Inflammatory macrophage (primary cell): ENCODE measurements at places on chromosomes 16 and 17.

GRCh38 chr17:77772461-77772897 lies 186.0 kb upstream of the TNRC6C start:
- peak; percentile 57 for DNase-seq

DNA sequence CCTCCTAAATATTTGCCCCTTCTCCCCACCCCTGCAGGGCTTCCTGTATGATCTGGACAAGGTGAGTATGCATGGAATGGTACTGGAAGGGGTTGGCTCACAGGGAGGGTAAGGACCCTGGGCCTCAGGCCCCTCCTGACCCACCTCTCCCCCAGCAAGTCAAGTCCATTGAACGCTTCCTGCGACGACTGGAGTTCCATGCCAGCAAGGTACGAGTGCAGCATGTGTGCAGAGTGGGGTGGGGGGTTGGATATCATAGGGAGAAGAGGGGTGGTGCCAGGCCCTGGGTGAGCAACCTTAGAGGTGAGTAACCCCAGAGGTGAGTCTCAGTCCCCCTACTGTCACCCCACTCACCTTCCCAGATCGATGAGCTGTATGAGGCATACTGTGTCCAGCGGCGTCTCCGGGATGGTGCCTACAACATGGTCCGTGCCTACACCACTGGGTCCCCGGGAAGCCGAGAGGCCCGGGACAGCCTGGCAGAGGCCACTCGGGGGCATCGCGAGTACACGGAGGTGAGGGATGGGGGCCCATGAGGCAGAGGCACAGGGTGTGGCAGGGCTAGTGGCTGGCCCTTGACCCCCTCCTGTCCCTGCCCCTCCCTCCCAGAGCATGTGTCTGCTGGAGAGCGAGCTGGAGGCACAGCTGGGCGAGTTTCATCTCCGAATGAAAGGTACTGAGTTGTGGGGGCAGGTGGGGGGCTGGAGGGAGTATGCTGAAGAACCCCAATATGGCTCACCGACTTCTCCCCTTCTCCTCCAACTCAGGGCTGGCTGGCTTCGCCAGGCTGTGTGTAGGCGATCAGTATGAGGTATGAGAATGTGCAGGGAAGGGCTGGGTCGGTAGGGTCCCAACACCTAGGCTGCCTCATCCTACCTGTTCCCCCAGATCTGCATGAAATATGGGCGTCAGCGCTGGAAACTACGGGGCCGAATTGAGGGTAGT lies 11.3 kb downstream of the RIPOR1 start:
- no peak for DNase-seq

DNA sequence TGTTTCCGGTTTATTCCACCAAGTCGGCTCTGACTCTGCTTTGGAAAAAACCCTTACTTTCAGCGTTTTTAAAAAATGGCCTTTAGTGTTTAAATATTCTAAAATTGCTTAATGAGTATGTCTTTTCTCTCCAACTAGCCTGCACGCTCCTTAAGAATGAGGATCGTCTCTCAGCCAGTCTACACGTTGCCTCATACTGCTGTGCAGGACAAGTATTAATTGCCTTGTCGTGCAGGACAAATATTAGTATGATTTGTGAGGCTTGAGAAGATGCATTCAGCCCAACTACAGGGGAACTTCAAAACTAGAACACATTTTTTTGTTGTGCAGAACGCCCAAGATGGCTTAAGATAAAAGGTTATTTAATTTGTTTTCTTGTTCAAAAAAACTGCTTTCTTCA lies 61.2 kb downstream of the MARCHF10 start:
- no peak for DNase-seq

- DNase-seq = no peak
Measured at GRCh38 chr16:51779240-51779639, 628.2 kb upstream of the SALL1 start.

DNA sequence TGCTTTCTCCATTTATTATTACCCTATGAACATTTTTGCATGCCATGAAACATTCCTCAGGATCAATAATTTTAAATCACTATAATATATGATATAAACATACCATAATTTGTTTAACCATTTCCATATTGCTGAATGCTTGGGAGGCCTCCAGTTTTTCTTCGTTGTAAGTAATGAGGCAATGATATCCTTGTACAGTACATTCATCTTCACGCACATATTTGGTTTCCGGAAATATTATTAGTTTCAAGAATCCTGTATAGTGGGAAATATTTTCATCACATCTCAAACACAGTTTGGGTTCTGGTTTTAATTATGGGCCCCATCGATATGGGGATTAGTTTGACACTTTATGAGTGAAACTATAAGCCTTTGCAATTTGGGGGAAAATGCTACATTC lies 135.4 kb downstream of the HS3ST3B1 start:
- no peak for DNase-seq

GRCh38 chr17:80060644-80061043 lies 24.2 kb downstream of the CCDC40 start:
- no peak for DNase-seq

GRCh38 chr16:79600638-79601091 lies at the start of gene MAF:
Gene MAF (minus strand): TSS chr16:79600737. CDS start chr16:79599902, 835 bp downstream.
- peak; percentile 98 for DNase-seq

GRCh38 chr16:72786606-72787005 lies 261.3 kb downstream of the ZFHX3 start:
- no peak for DNase-seq

DNA sequence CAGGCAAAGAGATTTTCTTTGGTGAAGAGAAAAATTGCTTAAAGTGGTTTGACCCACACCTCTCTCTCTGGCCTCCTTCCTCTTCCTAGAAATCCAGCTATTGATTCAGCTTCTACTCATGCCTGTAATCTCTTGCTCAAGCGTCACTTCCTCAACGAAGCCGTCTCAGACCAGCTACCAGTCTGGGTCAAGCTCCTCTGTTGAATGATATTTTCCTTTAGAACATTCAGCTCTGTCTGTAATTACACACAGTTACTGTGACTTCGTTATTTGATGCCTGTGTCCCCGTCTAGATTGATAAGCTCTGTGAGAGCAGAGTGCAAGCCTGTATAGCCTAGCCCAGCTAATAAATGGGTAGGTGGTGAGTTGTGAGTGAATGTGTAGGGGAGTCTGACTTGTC lies 168.5 kb downstream of the GRIN2A start:
- no peak for DNase-seq

- no peak for DNase-seq
Measured at GRCh38 chr17:4475463-4475862, 23.2 kb upstream of the SPNS2 start.

- DNase-seq = no peak
Measured at GRCh38 chr16:83963277-83964119, 4.5 kb upstream of the NECAB2 start.

DNA sequence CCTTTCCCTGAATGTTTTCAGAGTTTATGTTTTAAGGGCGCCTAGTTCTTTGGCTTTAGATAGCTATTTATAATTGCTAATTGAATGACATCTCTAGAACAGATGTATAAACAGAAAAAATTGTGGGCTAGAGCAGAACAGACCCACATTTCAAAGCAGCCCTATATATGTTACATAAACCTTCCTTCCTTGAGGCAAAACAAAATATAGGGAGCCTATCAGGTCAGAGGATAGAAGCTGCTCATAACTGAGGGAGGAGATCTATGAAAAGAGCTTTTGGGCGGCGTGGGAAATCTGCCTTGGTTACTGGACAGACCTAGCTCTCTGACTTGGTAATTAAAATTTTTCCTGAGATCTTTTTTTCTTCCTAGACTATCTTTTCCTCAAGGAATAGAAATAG lies 68.4 kb downstream of the SPAG9 start:
- DNase-seq = no peak

GRCh38 chr17:83081684-83082201 lies 2.3 kb downstream of the METRNL start:
- DNase-seq = peak; percentile 63

GRCh38 chr17:68195667-68196393 lies 52.0 kb upstream of the AMZ2 start:
- DNase-seq = no peak

DNA sequence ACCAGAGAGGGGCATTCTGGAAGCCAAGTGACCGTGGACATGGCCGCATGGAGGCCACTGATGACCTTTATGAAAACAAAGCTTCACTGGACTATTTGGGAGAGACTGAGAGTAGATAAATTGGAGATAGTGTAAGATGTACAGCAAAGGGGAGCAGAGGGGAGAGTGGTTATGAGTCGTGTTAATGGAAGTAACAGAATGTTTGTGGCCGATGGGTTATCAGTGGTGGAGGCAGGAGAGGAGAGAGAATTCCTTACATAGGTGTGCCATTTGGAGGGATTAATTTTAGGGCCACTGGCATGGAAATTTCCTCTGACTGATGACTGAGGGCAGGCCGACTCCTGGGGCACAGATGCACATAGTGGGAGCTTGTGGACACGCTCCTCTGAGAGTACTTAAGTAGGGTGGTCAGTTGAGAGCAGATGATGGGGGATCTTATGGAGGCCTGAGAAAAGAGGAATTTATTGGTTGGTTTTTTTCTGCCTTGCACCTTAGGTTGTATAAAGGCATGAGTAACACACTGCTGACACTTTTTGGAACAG lies 19.2 kb downstream of the PRPSAP2 start:
- no peak for DNase-seq

- DNase-seq = no peak
Measured at GRCh38 chr16:86215979-86216585, 294.2 kb upstream of the FOXF1 start.

DNA sequence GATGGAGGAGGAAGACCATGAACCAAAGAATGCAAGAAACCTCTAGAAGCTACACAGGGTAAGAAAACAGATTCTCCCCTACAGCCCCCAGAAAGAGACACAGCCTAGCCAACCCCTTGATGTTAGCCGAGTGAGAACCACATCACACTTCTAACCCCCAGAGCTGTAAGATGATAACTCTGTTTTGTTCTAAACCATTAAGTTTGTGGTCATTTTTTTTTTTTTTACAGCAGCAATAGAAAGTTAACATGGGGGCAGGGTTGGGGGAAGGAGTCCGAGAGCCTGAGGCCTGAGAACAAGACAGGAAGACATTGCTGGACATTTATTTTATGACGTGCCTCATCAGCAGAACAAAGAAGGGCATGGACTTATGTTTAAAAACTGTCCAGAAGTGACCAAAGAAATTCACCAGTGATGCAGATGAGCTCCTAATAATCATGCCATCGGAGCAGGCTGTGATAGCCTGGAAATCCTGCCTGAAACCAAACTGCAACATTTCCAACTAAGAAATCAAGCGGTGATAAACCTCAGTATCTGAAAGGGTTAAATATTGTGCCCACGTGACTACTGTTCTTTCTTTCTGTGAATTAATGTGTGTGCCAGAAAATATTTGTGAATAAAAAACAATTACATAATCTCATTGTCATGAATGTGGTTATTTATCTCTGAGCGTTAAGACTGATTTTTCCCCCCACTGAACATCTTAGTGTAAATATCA lies 1.1 kb downstream of the ABCA9 start:
- DNase-seq = no peak

- DNase-seq = no peak
Measured at GRCh38 chr17:76038050-76038449, 10.9 kb upstream of the EVPL start.
